Keratinocyte (primary cell): ENCODE measurements at places on chromosomes 5 and 9. TPM values are rescaled to one million over a fixed set of nuclear protein-coding genes. Genes with fewer than 3 reads are reported as not detected.
A peak's percentile ranks its signal among the peaks of the same experiment; 100 is the strongest.

- DNase-seq = no peak
Measured at GRCh38 chr9:8244505-8245092, 445.0 kb upstream of the DMAC1 start.

Gene ANKRD55
- not detected in 3 replicates for polyA plus RNA-seq

GRCh38 chr9:95809686-95810085 is 65.8 kb upstream of the ERCC6L2 start:
- no peak for DNase-seq

- no peak for DNase-seq
Measured at GRCh38 chr9:115216873-115217272, 98.9 kb upstream of the TNC start.

Gene FGFR4
- polyA plus RNA-seq = 0.62 to 2.2 TPM (median 0.79 TPM) in 3 replicates

DNA sequence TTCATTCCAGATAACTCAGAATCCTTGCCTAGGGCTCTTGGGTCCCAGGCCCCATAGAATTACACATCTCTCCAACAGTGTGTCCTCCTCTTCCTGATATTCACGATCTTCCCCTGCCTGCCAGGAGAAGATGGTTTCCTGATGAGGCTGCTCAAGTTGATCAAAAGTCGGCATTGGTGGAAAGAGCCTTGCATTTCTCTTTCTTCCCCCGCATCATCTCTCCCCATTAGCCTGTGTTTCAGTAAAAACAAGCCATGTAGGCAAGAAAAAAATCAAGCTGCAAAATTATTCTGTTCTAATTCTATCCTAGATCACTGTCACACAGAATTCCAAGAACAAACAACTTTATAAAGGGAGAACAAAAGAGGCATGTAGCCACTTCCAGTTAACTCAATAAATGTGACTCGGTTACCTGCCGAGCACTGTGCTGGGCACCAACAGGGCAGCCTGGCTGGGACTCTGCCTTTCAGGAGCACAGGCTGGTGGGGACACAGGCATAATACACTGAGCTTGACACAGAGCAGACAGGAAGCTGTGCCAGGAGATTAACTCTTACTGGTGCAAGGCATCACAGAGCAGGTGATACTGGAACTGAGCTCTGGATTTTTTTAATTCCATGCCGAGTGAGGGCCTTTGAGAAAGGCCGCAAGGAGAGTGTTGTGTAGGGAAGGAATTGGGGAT is 25.6 kb downstream of the TMOD1 start:
- DNase-seq = no peak

DNA sequence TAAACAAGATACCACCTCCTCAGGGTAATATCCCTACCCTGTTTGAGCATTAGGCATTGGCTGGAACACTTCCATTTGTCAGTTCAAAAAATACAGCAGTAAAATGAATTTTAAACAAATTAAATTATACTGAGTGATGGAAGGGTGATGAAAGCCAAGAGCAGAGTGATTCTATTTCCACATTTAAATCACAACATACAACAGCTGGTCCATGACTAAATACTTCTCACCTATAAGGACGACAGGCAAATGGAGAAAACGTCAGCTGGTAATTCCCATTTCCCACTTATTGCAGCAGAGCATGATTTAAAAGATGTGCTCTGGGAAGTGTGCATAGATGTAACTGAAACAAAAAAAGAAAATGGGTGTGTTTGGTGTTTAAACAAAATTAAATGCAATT is 543.6 kb upstream of the DAB2 start:
- DNase-seq = no peak

DNA sequence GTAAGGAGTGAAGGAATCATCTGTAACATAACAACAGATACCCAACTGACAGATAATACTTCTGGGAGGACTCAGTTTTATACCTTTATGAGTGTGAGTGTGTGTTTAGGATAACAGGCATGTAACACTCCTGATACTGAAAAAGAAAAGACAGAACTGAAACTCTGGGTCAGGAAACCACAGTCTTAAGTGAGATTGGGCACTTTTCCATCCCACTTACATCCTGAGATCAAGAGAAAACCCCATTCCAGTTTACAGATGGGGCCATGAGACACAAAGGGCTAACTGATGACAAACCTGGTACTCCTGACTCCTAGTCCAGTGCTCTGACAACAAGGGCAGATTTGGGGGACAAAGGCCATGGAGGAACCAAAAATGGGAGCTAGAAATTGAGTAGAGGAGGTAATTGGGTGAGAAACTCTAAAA is 18.0 kb downstream of the IL5 start:
- no peak for DNase-seq

DNA sequence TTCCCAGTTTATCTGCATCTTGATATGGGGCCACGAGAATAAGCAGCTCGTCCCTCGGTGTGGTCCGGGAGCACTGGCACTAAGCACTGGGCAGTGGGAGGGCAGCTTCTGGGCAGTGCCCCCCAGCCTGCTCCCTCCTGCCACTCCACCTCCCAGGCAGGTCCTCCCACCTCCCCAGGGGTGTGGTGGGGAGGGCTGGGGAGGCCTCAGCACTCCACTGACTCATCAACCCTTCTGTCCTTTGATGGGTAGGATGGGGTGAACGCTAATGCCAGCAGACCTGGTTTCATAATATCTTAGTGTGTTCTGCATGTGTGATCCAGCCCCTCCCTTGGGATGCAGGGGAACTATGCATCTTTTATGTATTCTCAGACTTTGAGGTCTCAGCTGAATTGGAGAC is 62.2 kb upstream of the GNE start:
- peak; percentile 54 for DNase-seq

Gene B4GALT1
- 54.3 to 82.9 TPM (median 55.1 TPM) in 3 replicates for polyA plus RNA-seq

Gene SLC34A3
- polyA plus RNA-seq = 0.03 TPM in 1 of 3 replicates, not detected in the others

DNA sequence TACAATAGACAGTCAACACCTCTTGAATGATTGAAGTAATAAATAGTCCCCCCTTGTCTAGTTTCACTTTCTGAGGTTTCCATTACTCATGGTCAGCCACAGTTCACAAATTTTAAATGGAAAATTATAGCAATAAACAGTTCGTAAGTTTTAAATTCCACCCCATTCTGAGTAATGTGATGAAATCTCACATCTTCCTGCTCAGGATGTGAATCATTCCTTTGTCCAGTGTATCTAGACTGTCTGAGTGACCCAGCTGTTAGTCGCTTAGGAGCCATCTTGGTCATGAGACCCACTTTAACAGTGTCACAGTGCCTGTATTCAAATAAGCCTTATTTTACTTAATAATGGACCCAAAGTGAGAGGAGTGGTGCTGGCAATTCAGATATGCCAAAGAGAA is 311.6 kb upstream of the PRR16 start:
- DNase-seq = no peak

DNA sequence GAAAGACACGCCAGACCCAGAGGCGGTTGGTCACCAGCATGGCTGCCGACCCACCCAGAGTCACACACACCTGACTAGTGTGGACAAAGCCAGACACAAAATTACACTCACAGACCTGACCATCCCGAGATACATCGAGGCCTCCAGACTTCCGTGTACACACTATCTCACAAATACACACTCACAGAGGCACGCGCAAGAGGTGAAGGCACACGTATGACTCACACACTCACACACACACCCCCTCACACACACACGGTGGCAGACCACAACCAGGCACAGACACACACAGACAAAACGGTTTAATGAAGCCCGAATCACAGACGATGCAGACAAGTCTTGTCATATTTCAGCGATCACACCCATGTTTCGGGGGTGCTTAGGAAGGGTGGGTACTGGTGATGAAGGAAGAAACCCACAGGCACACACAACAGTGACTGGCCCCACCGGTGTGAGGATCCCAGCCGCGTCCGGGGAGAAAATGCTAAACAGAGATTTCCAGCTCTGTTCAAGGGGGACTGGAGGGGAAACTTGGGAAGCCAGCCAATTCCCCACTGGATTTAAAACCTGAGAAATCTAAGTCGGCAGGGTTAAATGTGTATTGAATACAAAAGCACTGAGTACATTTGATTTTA is 51.3 kb downstream of the CRB2 start:
- DNase-seq = no peak
